Activated CD4-positive, alpha-beta memory T cell treated with anti-CD3 and anti-CD28 coated beads, Interleukin-2, amount 10 ng/mL, durations not matched to agents 7 days and 5 days (primary cell): ENCODE measurements at places on chromosomes 1 and 21. TPM values are rescaled to one million over a fixed set of nuclear protein-coding genes. Genes with fewer than 3 reads are reported as not detected.
A peak's percentile ranks its signal among the peaks of the same experiment; 100 is the strongest.

The IKBKE gene
- 63.6 TPM for total RNA-seq

The C1orf141 gene
- total RNA-seq = not detected

The PARS2 gene
- total RNA-seq = 3.3 TPM

The LCE4A gene
- total RNA-seq = not detected

The PCP4 gene
- total RNA-seq = not detected

The SYTL1 gene
- total RNA-seq = 124 TPM

The MAN1C1 gene
- total RNA-seq = 22.3 TPM

The OR2T29 gene
- not detected for total RNA-seq

The ZNF648 gene
- not detected for total RNA-seq

GRCh38 chr1:53685272-53686051, 53.5 kb downstream of the GLIS1 start:
- DNase-seq = no peak

GRCh38 chr1:147824798-147825197, 64.4 kb upstream of the GJA5 start:
- no peak for DNase-seq

- DNase-seq = no peak
Measured at GRCh38 chr1:42960566-42961311, 2.1 kb upstream of the SLC2A1 start.

GRCh38 chr1:161890574-161890973, 124.5 kb downstream of the ATF6 start:
- no peak for DNase-seq

GRCh38 chr1:87188640-87189039, 140.0 kb upstream of the LMO4 start:
- no peak for DNase-seq

DNA sequence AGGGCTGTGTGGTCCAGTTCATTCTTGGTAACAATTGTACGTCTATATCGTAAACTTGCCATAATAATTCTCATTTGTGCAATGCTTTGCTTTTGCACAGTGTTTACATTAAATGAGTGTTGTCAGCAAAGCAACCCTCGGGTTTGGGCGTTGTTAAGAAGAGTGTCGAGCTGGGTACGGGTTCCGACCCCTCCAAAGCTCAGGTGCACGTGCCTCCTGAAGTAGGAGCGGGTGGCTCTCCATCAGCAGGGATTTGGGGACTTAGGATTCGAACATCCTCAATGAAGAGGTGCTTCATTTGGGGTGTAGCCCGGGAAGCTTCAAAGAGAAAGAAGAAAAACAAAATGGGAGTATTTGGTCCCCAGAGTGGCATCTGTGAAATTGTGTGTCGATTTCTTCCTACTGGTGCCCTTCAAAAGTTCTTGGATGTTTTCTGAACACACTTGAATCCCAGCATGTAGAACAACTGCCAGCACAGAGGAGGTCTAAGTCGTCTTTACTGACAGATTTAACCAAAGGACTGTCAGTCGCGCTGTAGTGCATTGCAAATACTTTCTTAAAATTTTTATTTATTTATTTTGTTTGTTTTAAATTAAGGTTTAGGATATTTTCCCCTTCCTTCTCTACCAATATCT, 1.1 kb downstream of the TRIM58 start:
- DNase-seq = no peak

DNA sequence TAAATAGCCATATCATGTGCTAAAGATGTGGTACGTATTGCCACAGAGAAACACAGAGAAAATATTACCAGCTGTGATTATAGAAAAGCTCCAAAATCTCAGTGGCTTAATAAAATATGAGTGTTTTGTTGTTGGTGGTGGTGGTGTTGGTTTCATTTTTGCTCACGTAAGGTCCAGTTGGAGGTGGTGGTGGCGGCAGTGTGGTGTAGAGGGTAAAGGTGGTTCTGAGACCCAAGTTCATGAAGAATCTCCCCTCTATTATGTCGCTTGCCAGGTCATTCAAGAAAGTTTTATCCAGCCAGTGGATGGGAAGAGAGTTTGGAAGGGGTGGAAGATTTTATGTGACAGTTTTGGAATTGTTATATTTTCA, 217.6 kb upstream of the SAMSN1 start:
- no peak for DNase-seq

DNA sequence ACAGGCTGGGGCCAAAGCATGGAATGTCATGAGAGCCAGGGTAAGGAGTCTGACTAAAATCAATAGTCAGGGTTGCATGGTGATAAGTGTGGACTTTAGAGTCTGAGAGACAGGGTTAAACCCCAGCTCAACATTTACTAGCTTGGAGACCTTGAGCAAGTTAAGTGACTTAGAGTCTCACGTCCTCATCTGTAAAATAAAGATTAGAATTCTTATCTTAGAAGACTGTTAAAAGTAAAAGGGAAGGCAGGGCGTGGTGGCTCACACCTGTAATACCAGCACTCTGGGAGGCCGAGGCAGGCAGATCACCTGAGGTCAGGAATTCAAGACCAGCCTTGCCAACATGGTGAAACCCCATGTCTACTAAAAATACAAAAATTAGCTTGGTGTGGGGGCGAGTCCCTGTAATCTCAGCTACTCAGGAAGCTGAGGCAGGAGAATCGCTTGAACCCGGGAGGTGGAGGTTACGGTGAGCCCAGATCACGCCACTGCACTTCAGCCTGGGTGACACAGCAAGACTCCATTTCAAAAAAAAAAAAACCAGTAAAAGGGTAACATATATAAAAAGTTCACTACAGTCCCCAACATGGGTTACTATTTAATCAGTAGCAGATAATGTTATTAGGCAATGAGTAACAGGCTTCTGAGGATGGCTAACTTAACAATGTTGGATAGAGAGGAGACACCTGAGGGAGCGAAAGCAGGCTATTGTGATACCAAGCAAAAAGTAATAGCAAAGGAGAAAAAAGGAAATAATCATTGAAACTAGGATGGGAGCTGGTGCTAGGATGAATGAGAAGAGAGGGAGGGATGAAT, 20.8 kb downstream of the TMCO1 start:
- DNase-seq = no peak

- DNase-seq = no peak
Measured at GRCh38 chr1:47172782-47173181, 17.1 kb downstream of the PDZK1IP1 start.

DNA sequence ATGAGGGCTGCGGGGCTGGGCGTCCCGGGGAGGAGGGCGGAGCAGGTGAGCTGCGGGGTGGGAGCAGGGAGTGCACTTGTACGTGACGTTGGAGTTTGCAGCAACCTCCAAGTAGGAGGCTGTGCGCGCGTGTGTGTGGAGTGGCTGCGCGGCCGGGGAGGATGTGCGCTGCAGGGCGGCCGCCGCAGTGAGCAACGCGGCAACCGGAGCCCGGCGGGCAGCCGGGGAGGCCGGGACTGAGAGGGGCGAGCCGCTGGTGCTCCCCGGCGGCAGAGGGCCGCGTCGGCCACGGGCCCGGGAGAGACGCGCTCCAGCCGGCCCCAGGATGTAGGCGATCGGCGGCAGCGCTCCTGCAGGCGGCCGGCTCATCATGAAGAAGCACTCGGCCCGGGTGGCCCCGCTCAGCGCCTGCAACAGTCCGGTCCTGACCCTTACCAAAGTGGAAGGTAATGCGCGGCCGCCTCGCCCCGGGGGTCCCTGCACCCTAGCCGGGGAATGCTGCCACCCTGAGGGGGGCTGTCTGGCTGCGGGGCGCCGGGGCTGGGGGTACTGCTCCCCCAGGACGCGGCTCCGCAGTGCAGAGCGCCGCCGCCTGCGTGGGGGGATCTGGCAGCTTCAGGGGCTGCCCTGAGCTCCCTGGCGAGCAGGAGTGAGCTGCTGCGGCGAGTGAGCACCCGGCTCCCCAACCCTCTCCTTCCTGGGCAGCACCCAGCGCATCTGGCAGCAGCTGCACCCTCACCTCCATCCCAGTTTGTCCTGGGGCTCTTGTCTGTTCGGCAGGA, 158.9 kb upstream of the COA6 start:
- DNase-seq = peak; percentile 58

- peak; percentile 38 for DNase-seq
Measured at GRCh38 chr1:44318097-44319088, 36.7 kb downstream of the ERI3 start.

DNA sequence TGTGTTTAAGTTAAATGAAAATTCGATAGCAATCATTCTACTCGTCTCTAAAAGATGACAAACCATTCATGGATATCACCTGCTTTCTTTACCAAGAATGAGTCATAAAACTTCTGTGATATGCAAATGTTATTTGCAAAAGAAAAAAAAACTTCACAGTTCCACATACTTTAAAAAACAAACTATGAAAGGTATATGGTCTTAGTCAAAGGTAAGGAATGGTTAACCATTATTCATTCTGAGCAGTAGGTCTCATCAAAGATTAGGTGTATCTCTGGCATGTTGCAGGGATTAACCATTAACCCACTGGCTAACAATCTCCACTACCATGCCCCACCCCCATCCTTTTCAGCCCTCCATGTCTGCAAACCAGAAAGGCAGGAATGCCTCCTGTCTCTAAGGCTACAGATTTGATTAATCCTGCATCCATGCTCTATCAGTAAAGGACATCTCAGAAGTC, 44.4 kb downstream of the PTPN14 start:
- DNase-seq = no peak

GRCh38 chr1:91123773-91124172, 101.9 kb upstream of the ZNF644 start:
- DNase-seq = no peak

DNA sequence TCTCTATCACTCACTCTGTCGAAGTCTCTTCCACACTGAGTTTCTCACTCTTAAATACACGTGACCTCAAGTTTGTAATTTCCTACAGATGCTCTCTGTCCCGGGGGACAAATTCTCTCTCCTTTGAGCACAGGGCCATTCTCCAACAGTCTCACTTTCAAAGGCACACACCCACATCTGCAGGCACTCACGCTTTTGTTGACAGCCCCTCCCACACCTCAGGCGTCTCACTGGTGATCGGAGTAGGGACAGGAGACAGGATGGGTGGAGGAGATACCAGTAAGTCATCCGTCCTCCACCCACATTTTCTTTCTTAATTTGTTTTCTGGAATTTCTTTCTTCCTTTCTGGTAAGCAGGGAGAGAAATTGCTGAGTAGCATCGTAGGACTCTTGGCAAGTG, 40.6 kb upstream of the GREM2 start:
- peak; percentile 18 for DNase-seq

GRCh38 chr1:112704934-112705627, 1.8 kb downstream of the RHOC start:
- peak; percentile 79 for DNase-seq

- DNase-seq = no peak
Measured at GRCh38 chr21:35427320-35428000, 378.4 kb upstream of the RUNX1 start.

- no peak for DNase-seq
Measured at GRCh38 chr21:17612023-17612564, 607 bp downstream of the BTG3 start.

DNA sequence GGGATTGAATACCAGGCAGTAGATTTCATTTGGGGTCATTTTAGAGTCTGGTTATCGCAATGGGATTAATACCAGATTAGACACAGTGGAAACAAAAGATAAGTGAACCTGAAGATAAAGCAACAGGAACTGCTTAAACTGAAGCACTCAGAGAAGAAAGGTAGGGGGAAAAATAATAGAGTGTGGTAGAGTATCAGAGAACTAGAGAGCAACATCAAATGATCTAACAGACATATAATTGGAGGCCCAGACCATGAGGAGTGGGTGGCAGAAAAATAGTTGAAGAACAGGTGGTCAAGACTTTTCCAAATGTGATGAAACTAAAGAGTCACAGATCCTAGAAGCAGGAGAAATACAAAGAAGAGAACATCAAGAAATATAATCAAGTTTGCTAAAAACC, 484.3 kb downstream of the CAMTA1 start:
- DNase-seq = no peak

DNA sequence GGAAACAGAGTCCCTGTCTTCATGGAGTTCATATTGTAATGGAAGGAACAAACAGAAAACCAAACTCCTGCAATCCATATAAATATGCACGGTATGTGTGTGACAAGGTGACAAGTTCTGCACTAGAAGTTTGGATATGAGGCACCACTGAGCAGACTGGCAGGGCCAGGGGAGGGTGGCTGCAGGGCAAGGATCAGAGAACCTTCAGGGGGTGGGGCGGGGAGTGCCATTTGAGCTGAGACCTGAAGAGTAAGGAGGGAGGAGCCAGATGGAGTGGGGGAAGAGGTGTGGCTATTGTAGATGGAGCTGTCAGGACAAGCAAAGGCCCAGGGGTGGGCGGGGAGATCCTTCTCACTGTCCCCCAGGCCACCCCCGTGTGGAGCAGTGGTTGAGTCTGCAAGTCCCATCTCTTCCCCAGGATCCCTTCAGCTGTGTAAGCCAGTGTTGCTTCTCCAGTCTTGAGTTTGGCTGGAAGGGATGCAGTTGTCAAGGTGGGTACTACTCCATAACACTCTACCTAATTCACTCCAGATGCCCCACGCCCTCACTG, 76.4 kb downstream of the ATP5PO start:
- no peak for DNase-seq

DNA sequence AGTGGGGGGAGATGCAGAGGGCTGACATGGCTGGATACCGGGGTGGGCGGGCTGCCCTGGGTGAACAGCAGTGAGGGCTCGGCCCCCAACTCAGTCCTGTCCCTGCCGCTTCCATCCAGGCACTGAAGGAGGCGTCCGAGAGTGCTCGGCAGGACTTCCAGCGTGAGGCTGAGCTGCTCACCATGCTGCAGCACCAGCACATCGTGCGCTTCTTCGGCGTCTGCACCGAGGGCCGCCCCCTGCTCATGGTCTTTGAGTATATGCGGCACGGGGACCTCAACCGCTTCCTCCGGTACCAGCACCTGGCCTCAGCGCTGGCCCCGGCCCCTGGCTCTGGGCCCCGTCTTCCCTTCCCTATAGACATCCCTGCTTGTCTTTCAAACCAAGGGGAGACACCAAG, 15.6 kb downstream of the NTRK1 start:
- no peak for DNase-seq

GRCh38 chr1:230208619-230209261, 141.7 kb downstream of the GALNT2 start:
- peak; percentile 45 for DNase-seq

DNA sequence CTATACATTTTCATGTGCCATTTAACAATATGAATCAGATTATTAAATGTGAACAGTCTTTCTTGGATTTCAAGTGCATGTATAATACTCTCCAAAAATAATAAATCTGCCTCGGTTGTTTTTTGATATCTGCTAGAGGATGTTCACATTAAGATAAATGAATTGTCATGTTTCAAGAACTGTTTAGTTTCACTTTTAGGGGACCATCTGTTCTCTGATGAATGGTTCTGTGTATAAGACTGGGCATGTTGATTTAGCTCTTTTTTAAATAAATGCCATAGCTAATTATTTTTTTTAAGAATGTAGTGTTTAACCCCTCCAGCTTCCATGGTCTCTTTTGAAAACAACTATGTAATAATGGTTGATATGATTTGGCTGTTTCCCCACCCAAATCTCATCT, 1245.1 kb upstream of the ADGRL4 start:
- no peak for DNase-seq

GRCh38 chr1:110347182-110347893, 8.2 kb downstream of the RBM15 start:
- no peak for DNase-seq

GRCh38 chr1:32743380-32744070, 41.0 kb upstream of the SYNC start:
- DNase-seq = no peak

DNA sequence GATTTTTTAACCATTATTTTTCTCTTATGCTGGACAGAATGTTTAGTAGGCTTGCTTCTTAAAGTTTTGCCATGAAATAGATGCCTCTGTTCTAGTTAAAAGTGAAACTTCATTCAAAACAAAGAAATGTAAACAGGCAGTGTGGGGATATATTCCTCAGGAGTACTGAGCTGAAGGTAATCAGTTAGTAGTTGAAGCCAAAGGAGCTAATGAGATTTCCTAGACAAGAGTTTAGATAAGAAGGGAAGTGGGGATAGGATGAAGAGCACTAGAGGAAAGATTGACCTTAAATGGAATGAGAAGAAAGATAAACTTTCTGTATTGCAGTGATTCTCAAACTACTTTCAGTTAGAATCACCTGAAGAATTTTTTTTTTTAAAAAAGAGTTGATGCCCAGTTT, 23.9 kb downstream of the PRRC2C start:
- no peak for DNase-seq
